ENCODE measurements at places on chromosomes 1 and 21.
A peak's percentile ranks its signal among the peaks of the same experiment; 100 is the strongest.

- DNase-seq: no peak
Measured at GRCh38 chr1:47564570-47564969, 126.7 kb downstream of the FOXD2 start.

DNA sequence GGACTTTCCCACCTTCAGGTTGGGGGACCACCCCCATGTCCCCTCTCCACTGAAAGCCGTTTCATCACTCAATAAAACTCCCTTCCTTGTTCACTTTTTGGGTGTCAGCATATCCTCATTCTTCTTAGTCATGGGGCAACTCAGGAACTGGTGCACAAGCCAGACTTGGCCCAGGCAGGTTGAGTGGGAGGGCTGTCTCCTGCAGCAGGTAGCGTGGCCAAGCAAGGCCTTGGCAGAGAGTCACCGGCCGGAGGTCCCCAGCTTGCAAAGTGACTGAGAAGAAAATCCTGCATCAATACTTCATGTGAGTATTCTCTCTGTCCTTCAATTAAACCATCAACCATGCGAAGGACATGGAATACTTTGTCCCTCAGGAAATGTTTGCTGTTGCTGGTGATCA lies 148.9 kb downstream of the RHOU start:
- no peak for DNase-seq

DNA sequence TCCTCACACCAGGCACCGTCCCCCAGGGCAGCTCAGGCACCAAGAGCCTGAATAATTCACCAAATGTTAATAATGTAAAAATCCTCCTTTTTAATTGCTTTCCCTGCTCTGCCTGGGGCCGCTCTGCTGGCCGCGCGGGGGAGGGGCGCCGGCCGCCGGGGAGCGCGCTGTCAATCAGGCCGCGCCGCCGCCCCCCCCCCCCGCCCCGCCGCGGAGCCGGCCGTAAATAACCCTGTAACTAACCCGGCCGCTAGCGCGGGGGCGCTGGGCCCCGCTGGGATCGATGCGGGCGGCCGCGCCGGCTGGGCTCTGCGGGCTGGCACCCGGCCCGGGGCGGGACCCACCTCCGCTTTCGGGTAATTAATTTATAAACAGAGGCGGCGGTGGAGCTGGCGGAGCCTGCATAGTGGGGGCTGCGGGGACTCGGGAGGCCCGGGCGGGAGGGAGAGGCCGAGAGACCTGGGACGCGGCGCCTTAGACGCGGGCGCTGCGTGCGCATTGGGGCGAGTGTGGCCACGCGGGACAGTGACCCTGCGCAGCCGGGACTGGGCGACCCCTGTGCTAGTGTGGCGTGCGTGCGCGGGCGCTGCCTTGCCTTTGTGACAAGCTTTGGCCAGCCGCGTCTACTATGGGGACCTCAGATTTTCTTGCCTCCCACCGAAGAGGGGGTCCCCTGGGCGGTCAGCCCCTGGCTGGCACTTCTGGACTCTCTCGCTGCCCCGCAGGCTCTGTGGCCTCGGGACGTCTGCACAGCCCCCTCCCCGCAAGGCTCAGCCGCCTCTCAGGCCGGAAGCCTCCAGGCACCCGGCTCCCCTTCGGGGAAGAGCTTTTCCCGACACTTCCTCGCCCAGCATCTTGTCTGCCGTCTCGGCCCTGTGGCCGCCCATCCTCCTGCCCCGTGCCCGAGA lies 16.6 kb downstream of the SAMD11 start:
- peak; percentile 65 for DNase-seq

- DNase-seq: peak; percentile 62
Measured at GRCh38 chr1:3625151-3625907, 514 bp downstream of the TPRG1L start.

- DNase-seq: peak; percentile 43
Measured at GRCh38 chr21:42654179-42654912, 925 bp downstream of the PDE9A start.

DNA sequence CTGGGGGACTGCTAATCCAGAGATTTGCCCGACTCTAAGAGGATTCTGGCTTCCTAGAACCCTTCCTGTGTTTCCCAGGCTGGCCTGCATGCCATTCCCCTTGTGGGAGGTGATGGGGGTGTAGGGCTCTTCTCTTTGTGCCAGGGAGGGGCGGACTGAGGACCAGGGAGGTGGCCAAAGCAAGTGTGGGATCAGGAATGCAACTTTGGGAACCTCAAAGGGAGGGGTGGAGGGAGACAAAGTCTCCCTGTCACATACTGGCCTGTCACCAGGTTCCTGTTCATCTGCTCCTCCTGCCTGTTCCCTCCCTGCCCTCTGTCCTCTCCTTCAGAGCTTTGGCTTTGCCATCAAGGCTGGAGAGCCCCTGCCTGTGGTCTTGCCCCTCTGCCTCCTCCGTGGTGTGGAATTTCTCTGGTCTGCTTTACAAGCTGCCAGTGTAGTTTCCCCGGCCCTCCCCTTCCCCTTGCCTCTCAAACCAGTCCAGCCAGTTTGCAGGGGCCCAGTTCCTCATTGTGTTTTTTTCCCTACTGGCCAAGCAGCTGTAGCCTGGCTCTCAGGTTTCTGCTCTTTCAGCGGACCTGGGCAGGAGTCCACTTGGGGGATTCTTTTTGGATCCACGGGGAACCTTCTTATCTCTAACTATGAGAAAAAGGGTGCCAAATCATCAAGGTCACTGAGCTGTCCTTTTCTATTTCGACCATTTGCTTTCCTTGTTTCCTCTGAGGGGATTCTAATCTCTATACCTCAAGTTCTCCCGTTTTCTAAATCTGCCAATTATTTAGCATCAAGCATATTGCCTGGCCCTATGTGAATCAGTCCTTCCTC lies 1.8 kb downstream of the CGN start:
- DNase-seq: no peak

GRCh38 chr1:23475134-23475628 lies 8.8 kb downstream of the ASAP3 start:
- peak; percentile 91 for DNase-seq

- DNase-seq: peak; percentile 66
Measured at GRCh38 chr1:150176593-150176992, 26.9 kb downstream of the PLEKHO1 start.

- no peak for DNase-seq
Measured at GRCh38 chr1:161069731-161070270, at the start of gene ARHGAP30. Gene ARHGAP30 (minus strand): TSS chr1:161069891. CDS start chr1:161069624, 267 bp downstream.

GRCh38 chr1:55384637-55385036 lies 169.5 kb upstream of the USP24 start:
- DNase-seq: no peak

- DNase-seq: peak; percentile 22
Measured at GRCh38 chr1:204367956-204368355, 8.2 kb upstream of the PLEKHA6 start.

GRCh38 chr1:171943973-171944561 lies 102.8 kb downstream of the DNM3 start:
- DNase-seq: no peak

- no peak for DNase-seq
Measured at GRCh38 chr1:55988963-55989452, 590.4 kb downstream of the PLPP3 start.

DNA sequence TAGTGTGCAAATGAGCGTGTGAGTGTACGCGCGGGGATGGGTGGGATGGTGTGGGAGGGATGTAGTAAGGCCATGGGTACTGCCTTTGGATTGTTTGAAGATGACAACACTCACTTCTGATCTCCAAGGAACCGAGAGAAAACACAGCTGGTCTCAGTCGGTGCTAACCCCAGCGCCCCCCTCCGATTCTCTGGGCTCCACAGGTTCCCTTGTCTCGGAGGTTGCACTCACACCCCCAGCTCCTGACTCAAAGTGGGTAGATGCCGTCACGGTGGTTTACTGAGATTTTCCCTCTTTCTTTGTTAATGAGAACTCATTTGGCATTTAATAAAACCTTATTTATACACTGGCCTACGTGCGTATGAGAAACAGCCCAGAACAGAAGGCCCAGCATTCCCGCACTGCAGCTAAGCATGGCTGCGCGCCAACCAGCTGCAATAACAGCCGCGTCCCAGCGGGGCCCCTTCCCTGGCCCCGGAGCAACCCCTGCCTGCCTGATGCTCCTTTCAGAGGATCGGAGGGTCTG lies 25.8 kb downstream of the ABCA4 start:
- peak; percentile 76 for DNase-seq

- no peak for DNase-seq
Measured at GRCh38 chr1:207031632-207032264, 808 bp downstream of the C1orf116 start.

DNA sequence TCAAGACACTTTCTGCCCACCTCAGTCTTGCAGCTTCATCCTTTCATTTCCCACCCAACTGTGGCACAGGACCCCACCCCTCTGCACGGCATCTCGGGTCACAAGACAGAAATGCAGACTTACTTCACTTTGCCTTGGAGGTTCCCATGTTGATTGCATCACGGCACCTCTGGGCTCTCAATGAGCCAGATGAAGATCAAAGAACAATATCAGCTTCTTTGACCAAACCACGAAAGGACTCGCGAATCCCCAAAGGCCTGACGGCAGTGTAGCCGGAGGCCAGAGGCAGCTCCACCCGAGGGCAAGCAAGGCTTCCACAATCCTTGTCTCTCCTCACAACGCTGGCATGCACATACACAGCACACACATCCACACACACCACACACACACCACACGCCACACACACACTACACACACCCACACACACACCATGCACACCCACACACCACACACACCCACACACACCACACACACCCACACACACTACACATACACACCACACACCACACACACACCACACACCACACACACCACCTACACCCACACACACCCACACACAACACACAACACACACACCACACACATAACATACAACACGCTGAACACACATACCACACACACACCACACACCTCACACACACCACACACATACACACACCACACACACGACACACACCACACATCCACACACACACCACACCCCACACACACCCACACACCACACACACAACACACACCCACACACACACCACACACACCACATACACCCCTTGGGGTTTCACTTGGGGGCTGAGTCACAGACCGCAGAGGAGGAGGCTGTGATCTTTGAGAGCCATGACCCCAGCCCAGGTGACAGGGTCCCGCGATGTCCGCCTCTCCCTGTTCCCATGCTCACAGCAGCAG lies 35.8 kb downstream of the UBASH3A start:
- DNase-seq: no peak

- DNase-seq: no peak
Measured at GRCh38 chr1:204714861-204715511, 29.4 kb upstream of the LRRN2 start.

DNA sequence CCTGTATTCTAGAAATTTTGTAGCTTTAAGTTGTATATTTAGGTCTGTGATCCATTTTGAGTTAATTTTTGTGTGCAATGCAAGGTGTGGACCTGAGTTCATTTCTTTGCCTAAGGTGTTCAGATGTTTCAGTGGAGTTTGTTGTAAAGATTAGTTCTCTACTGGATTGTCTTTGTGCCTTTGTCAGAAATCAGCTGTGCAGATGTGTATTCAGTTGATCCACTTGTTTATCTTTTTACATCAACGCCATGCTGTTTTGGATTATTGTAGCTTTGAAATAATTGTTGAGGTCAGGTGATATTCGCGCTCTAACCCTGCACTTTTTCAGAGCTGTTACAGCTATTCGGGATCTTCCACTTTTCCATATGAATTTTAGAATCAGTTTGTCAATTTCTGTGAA lies 32.8 kb downstream of the SKI start:
- DNase-seq: no peak

GRCh38 chr1:92952714-92953113 lies 8.5 kb downstream of the DIPK1A start:
- DNase-seq: no peak

DNA sequence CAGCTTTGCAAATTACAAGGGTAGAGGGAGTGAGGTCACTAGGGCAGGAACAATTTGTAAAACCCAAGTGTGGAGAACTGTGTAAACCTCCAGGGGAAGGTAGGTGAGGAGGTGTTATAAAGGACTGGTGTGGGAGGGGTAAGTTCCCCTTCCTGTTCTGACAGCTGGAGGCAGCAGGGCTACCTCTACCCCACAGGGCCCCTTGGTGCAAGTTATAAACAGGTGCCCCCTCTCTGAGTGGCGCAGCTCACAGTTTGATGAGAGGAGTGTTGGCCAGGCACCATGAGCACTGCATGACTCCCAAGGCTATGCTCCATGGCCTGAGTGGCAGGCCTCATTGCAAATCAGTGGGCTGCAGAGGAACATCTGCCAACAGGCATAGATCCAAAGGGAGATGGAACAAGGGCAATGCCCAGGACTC lies 41.0 kb downstream of the MFSD2A start:
- DNase-seq: no peak

DNA sequence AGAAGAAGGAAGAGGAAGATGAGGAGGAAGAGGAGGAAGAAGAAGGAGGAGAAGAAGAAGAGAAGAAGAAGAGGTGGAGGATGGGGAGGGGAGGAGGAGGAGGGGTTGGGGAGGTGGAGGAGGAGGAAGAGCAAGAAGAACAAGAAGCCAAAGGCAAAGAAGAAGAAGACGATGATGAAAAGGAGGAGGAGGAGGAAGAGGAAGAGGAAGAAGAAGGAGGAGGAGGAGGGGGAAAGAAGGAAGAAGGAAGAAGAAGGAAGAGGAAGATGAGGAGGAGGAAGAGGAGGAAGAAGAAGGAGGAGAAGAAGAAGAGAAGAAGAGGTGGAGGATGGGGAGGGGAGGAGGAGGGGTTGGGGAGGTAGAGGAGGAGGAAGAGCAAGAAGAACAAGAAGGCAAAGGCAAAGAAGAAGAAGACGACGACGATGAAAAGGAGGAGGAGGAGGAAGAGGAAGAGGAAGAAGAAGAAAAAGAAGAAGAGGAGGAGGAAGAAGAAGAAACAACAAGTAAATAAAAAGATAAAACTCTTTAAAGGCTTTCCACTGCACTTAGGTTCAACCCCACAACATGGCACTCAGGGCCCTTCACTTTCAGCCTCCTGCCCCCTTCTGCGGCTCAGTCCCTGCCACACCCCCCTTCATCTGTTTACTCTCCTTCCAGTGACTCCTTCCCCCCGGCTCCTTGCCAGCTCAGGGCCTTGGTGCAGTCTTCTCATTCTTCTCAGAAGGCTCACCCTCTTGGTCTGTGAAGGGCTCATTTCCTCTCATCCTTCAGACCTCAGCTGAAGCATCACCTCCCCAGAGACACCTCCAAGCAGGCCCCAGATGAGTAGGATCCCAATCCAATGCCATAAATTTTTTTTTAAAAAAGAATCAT lies 114.0 kb downstream of the KCNN3 start:
- DNase-seq: no peak

- DNase-seq: no peak
Measured at GRCh38 chr1:166032572-166033371, 134.0 kb downstream of the FAM78B start.

GRCh38 chr1:6177681-6178380 lies 2.3 kb downstream of the CHD5 start:
- DNase-seq: no peak

DNA sequence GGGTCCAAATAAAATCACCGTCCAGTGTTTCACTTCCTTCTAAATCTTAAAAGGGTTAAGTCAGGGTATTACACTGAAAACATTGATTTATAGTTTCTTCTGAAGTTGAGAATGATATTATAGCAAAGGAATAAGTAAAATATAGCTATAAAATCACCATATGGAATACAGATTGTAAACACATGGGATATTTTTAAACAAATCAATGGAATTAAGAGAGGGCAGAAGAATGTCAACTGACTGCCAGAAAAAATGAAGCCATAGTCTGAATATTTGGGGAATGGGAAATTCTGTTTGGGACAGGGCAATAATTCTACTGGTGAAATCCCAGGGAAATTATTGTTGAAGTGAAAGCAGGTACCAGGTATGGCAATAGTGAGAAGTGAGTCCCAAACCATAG lies 664.6 kb downstream of the NCAM2 start:
- no peak for DNase-seq

- no peak for DNase-seq
Measured at GRCh38 chr1:64387389-64388285, 82.3 kb upstream of the CACHD1 start.

- DNase-seq: peak; percentile 86
Measured at GRCh38 chr1:22739648-22740385, 29.2 kb downstream of the EPHB2 start.
